ENCODE measurements at places on chromosomes 5 and 9.

DNA sequence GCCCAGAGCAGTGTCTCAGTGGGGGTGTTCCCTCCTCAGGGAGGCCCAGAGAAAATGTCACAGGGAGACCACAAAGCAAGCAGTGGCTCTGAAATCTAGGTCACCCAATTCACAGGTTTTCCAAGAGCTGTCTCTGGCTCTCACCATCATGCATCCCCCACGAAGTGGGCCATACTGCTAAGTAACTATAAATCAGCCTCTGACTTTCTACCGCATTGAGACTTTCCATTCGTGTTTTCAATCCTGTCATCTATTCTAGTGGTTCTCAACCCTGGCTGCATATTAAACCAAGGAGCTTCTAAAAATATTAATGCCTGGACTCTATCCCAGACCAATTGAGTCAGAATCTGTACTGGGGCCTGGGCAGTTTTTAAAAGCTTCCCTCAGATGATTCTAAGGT, 2.0 kb upstream of the C1QTNF3 start:
- no peak for DNase-seq

DNA sequence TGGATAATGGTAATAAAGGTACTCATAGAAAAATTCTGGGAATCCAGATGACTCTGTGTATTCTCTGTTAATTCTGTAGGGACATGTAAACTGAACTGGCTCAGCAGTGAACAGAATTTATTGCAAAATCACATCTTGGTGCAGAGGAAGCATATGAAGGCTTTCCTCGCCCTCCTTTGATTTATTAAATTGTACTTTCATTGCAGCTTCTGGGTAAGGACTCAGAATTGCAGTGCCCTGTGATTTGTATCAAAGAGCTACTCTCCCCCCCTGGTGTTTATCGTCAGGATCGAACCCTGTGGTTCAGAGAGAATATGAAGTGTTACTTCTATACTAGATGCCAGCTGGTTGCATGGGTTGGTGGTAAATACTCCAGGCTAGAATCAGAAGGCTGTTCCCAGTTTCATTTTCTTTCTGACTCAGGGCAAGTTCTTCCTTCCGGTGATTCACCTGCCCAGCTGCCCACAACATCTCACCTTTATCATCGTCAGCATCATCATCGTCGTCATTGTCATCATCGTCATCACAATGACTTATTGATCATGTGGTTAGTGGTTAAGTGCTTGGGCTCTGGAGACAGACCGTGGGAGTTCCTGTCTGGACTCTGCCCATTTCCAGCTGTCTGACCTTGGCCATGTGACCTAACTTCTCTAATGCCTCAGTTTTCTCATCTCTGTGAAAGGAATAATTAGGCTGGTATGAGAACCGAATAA, 238.8 kb downstream of the ARHGAP26 start:
- DNase-seq = no peak

DNA sequence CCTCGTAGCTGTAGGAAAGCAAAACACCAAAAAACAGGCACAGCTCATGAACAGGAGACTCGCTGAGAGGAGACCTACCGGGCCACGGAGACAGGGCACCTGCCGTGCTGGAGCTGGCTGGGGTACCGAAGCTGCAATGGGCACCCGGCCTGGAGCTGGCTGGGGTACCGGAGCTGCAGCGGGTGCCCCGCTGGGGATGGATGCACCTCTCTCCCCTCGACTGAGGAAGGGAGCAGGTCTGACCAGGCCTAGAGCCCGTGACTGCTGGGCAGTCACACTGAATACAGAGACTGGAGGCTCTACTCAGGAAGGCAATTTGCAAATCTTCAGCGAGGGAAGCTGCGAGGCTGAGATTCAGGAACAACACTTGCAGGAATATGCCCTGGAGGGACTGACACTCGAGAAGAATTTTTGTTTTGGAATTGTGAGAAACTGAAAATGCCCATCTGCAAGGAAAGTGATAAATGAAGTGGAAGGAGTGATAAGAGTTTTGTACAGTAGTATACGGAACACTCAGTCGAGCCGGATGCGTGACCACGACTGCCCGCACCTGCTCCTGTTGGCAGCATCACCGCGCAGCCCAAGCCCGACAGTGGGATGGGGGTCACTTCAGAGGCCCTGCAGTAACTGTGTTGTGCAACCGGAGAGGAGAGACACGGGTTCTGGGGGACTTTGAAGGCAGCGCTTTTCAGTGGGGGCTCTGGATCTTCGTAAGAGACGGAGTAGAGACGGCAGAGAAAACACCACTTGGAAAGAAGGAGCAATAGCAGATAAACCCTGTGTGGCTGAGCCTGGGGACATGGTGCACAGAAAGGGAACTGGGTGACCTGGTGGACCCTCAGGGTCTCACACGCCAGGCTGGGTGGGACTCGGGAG, 27.9 kb upstream of the LPCAT1 start:
- DNase-seq = no peak

- no peak for DNase-seq
Measured at GRCh38 chr5:93512799-93513198, 68.2 kb downstream of the NR2F1-AS1 start.

GRCh38 chr5:39660020-39660419, 235.2 kb upstream of the DAB2 start:
- DNase-seq = no peak

DNA sequence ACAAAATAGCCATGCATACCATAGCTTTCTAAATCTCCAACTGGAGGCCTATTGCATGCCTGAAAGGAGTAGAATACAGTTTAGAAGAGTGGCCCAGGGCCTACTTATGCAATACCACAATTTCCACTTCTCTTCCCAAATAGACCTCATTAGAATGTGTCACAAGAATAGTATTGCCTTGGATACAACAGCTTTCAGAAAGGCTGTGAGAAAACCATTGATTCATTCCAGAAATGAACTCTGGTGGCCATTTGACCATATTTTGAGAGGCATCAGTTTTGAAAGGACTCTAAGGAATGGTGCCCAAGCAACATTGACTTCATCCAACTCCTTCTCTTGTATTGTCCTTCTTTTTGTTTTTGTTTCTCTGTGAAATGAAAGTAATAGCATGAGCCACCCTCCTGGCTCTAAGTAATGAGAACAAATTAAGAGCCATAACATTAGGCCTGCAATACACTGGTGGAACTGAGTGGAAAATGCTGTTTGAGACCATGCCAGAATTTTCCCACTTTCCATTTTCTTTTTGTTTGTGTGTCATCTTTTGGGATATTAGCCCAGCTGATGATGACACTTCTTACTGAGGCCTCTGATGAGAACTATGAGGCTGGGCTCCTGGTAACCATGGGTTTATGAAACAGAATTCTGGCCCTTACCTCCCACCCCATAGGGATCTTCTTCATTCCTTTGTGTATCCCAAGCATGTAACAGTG, 90.2 kb downstream of the TMEM174 start:
- DNase-seq = no peak
